ENCODE measurements at places on chromosomes 3 and 15. TPM values are rescaled to one million over a fixed set of nuclear protein-coding genes. Genes with fewer than 3 reads are reported as not detected.

DNA sequence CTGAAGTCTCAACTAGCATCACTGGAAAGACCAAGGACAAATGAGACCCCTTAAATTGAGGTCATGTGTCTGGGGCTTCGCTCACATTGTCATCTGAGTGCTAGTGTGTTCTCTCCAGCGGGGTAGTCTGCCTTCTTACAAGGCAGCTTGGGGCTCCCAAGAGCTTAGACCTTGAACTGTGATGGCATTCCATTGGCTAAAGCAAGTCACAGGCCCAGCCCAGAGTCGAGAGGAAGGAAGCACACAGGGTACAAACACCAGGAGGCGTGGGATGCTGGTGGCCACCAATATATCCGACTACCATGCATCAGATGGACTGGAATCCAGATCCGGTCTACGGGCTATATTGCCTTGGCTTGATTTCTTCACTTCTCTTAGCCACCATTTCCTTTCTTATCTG is 31.5 kb upstream of the DYNC1LI1 start:
- no peaks in the 10 kb centered on the region for H3K27me3 ChIP-seq
- no peak overlapping the region for H3K27ac ChIP-seq
- no peak for DNase-seq
- H3K4me3 ChIP-seq, result no peak overlapping the region

- DNase-seq, result peak; percentile 41
- H3K4me3 ChIP-seq, result no peak overlapping the region
- no peak overlapping the region for H3K27ac ChIP-seq
- peaks cover 12% of the 10 kb centered on the region for H3K4me1 ChIP-seq
Observed at GRCh38 chr15:64247906-64248541, 85.2 kb upstream of the PPIB start.

DNA sequence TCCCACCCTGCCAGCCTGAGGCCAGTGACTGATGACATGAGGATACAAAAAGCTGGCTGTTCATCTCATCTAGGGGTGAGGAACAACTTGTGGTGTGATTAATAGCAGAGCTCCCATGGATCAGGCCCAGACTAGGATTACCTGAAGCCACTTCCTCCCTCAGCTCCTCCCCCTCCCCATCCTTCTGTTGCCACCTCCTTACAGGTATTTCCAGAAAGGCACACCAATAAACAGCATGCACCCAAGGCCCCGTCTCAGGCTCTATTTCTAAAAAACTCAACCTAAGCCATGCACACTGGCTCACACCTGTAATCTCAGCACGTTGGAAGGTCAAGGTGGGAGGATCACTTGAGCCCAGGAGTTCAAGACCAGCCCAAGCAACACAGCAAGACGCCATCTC is 54.1 kb downstream of the SRGAP3 start:
- no peaks in the 10 kb centered on the region for H3K36me3 ChIP-seq
- H3K4me3 ChIP-seq, result no peak overlapping the region
- no peaks in the 10 kb centered on the region for H3K4me1 ChIP-seq
- no peak for DNase-seq
- H3K27ac ChIP-seq, result no peak overlapping the region

DNA sequence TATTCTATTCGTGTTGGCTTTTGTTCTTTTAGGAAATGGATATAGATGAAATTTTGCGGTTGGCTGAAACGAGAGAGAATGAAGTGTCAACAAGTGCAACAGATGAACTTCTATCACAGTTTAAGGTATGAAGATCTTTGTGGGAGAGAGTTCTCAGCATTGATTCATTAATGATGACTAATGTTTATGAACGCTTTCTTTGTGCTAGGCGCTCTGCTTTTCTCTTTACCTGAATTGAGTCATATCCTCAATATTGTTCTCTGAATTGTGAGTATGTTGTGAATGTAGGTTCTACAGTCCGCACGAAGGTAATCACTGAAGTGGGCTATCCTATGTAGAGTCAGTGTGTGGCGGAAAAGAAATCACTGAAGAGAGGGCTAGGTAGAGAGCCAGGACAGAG is 81.2 kb downstream of the CHD2 start:
- H3K27ac ChIP-seq, result no peak overlapping the region
- no peaks in the 10 kb centered on the region for H3K27me3 ChIP-seq
- DNase-seq, result no peak
- peaks cover 50% of the 10 kb centered on the region for H3K36me3 ChIP-seq
- H3K4me3 ChIP-seq, result no peak overlapping the region
- no peaks in the 10 kb centered on the region for H3K4me1 ChIP-seq

DNA sequence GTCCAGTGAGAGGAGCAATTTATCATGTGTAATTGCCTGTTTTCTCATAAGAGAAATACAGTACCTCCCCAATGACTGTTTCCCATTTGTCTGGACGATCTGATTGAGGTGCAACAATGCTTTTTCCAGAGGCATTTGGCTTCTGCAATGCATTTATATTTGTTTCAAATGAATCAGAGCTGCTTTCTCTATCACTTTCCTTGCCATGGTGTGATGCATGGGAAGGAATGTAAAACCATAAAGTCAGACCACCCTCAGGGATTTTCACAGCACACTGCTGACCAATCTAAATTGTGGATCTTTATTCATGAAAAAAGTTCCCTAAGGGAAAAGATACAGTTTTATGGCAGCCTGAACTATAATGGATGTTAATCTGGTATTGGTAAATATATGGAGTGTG is 333.0 kb downstream of the ZNF385D start:
- no peaks in the 10 kb centered on the region for H3K36me3 ChIP-seq
- H3K4me1 ChIP-seq, result no peaks in the 10 kb centered on the region
- no peak overlapping the region for H3K27ac ChIP-seq
- no peak overlapping the region for H3K4me3 ChIP-seq

DNA sequence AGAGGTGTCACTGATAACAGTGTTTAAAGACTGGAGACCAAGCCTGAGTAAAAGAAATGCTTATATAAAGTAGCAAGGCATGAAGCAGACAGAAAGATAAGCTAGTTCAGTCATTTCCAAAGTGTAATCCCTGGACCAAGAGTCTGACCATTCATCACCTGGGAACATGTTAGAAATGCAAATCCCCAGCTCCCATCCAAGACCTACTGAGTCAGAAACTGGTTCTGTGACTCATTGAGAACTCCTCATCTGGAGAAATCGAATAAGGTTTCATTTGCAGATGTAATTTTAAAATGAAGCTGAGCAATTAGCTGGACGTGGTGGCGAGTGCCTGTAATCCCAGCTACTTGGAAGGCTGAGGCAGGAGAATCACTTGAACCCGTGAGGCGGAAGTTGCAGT is 473.9 kb upstream of the UBE2E2 start:
- H3K27ac ChIP-seq, result no peak overlapping the region
- H3K36me3 ChIP-seq, result no peaks in the 10 kb centered on the region
- no peaks in the 10 kb centered on the region for H3K4me1 ChIP-seq
- no peak for DNase-seq
- H3K4me3 ChIP-seq, result no peak overlapping the region

- no peak overlapping the region for H3K27ac ChIP-seq
- H3K4me3 ChIP-seq, result no peak overlapping the region
- no peaks in the 10 kb centered on the region for H3K27me3 ChIP-seq
- H3K4me1 ChIP-seq, result peaks cover 2% of the 10 kb centered on the region
- no peaks in the 10 kb centered on the region for H3K36me3 ChIP-seq
- no peak for DNase-seq
Observed at GRCh38 chr3:14398797-14399106, 3.7 kb upstream of the SLC6A6 start.

DNA sequence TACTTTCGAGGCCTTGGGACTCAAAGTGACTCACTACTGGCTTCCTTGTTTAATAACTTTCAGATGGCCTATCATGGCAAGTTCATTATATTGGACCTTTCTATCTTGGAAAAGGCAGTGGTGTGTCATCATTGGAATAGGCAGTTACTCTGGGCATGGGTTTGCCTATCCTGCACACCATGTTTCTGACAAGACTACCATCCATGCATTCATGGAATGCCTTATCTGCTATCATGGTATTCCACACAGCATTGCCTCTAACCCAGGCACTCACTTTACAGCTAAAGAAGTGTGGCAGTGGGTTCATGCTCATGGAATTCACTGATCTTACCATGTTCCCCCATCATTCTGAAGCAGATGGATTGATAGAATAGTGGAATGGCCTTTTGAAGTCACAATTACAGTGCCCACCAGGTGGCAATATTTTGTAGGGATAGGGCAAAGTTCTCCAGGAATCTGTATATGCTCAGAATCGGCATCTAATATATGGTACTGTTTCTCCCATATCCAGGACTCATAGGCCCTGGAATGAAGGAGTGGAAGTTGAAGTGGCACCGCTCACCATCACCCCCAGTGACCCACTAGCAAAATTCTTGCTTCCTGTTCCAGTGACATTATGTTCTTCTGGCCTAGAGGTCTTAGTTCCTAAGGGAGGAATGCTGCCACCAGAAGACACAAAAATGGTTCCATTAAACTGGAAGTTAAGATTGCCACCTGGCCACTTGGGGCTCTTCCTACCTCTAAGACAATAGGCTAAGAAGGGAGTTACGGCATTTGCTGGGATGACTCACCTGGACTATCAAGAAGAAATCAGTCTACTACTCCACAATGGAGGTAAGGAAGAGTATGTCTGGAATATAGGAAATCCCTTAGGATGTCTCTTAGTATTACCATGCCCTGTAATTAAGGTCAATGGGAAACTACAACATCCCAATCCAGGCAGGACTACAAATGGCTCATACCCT is 1161.4 kb downstream of the SI start:
- H3K36me3 ChIP-seq, result no peaks in the 10 kb centered on the region
- no peak overlapping the region for H3K4me3 ChIP-seq
- DNase-seq, result no peak
- no peak overlapping the region for H3K27ac ChIP-seq

- no peaks in the 10 kb centered on the region for H3K4me1 ChIP-seq
- no peaks in the 10 kb centered on the region for H3K27me3 ChIP-seq
- H3K4me3 ChIP-seq, result no peak overlapping the region
Observed at GRCh38 chr3:104349836-104350235, 1016.9 kb upstream of the ALCAM start.

GRCh38 chr3:171850960-171851659 is 8.0 kb downstream of the TMEM212 start:
- H3K4me3 ChIP-seq, result no peak overlapping the region
- H3K36me3 ChIP-seq, result no peaks in the 10 kb centered on the region
- no peak overlapping the region for H3K27ac ChIP-seq
- no peak for DNase-seq
- H3K27me3 ChIP-seq, result no peaks in the 10 kb centered on the region

GRCh38 chr3:120119846-120120510 is 25.7 kb upstream of the GSK3B start:
- H3K4me1 ChIP-seq, result no peaks in the 10 kb centered on the region
- no peaks in the 10 kb centered on the region for H3K27me3 ChIP-seq
- DNase-seq, result no peak
- no peak overlapping the region for H3K27ac ChIP-seq
- no peaks in the 10 kb centered on the region for H3K36me3 ChIP-seq
- no peak overlapping the region for H3K4me3 ChIP-seq

GRCh38 chr3:109195815-109196214 is 59.3 kb downstream of the C3orf85 start:
- H3K27ac ChIP-seq, result no peak overlapping the region
- no peak overlapping the region for H3K4me3 ChIP-seq
- H3K4me1 ChIP-seq, result no peaks in the 10 kb centered on the region
- no peak for DNase-seq
- H3K36me3 ChIP-seq, result no peaks in the 10 kb centered on the region

GRCh38 chr15:98923171-98923570 is 84.4 kb downstream of the PGPEP1L start:
- H3K27ac ChIP-seq, result no peak overlapping the region
- H3K27me3 ChIP-seq, result no peaks in the 10 kb centered on the region
- no peaks in the 10 kb centered on the region for H3K36me3 ChIP-seq
- H3K4me3 ChIP-seq, result no peak overlapping the region
- no peak for DNase-seq

GRCh38 chr15:78623786-78624497 is 3.1 kb upstream of the CHRNA3 start:
- H3K27ac ChIP-seq, result no peak overlapping the region
- DNase-seq, result no peak
- H3K4me1 ChIP-seq, result no peaks in the 10 kb centered on the region

- peak; percentile 55 for DNase-seq
- H3K27ac ChIP-seq, result no peak overlapping the region
- H3K4me1 ChIP-seq, result no peaks in the 10 kb centered on the region
- no peaks in the 10 kb centered on the region for H3K36me3 ChIP-seq
- H3K4me3 ChIP-seq, result no peak overlapping the region
- H3K27me3 ChIP-seq, result no peaks in the 10 kb centered on the region
Observed at GRCh38 chr15:24067733-24068501, 380.8 kb upstream of the NDN start.

DNA sequence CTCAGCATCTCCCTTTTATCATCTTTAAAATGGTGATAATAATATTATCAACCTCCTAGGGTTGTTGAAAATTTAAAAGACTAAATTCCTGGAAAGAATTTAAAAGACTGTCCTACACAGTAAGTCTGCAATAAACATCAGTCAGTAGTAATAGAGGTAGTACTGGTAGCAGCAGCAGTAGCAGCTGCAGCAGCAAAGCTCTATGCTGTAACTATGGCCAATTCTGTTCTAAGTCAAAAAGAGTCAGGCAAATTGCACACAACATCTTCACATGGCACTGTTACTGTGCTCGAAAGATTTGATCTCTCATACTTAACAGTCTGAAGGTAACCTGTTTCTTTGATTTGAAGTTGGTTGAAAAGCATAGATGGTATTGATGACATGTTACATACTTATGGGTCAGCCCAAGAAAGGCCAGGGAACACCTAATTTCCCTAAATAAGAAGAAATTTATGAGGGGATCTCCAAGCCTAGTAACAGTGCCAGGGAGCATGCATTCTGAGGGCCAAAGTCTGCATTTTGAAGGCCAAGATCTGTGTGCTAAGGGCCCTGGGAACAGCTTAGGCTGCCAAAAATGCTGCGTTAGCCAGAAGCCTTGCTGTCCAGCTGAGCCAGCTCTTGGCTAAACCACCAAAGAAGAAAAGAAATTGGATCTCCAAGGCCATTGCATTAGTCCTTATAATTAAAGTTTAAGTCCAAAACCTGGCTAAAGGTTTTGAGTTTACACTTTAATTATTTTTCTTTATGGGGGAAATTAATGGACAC is 68.2 kb downstream of the SIDT1 start:
- H3K27me3 ChIP-seq, result no peaks in the 10 kb centered on the region
- H3K4me3 ChIP-seq, result no peak overlapping the region
- no peak for DNase-seq
- H3K4me1 ChIP-seq, result no peaks in the 10 kb centered on the region
- H3K36me3 ChIP-seq, result no peaks in the 10 kb centered on the region

- H3K27me3 ChIP-seq, result no peaks in the 10 kb centered on the region
- no peak overlapping the region for H3K27ac ChIP-seq
- no peak for DNase-seq
- H3K4me1 ChIP-seq, result peaks cover 6% of the 10 kb centered on the region
- H3K36me3 ChIP-seq, result no peaks in the 10 kb centered on the region
Observed at GRCh38 chr3:100719136-100719535, 9.8 kb downstream of the TFG start.

The CAPN3 gene
- total RNA-seq, result 6.8 TPM

The EXD1 gene
- not detected for total RNA-seq

The LIPH gene
- 58.3 TPM for total RNA-seq

The FBXO40 gene
- total RNA-seq, result not detected

The IL17RB gene
- 18.6 TPM for total RNA-seq

The EPM2AIP1 gene
- 14.3 TPM for total RNA-seq

The MYRIP gene
- 8.7 TPM for total RNA-seq

The FGD5 gene
- total RNA-seq, result 8.7 TPM

Measured in colonic mucosa (tissue), 4 donors.